ENCODE measurements at places on chromosomes 1 and 21. TPM values are rescaled to one million over a fixed set of nuclear protein-coding genes. Genes with fewer than 3 reads are reported as not detected.

DNA sequence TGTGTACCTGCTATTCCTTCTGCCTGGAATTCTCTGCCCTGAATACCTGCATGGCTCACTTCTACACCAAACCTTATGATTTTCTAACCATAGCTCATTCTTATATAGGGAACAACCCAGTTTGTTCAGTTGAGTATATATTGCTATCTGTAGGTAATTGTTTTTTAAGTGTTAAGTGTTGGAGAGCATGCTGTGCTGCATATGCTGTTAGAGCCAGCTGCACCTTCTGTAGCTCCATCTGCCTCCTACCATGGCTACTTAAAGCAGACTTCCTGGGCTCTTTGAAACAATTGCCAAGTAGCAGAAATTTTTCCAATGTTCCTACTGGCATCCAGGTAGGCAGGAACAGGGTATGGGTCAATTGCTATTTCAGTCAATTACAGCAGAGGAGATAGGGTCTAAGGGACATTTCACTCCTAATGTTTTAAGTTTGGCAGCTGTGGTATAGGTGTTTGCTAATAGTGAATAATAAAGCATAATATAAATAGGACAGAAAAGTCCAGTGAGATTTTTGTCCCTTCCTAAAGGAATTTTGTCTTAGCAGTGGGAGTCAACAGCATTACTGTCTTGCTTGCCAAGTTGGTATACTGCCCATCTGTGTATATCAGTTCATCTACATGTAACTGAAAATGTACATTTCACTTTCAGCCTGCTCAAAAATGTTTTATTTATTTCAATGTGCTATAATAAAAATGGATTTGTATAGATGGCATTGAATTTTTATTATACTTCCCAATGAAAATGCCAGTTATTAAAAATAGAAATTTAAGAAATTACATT lies 34.0 kb upstream of the C1orf115 start:
- DNase-seq = no peak

DNA sequence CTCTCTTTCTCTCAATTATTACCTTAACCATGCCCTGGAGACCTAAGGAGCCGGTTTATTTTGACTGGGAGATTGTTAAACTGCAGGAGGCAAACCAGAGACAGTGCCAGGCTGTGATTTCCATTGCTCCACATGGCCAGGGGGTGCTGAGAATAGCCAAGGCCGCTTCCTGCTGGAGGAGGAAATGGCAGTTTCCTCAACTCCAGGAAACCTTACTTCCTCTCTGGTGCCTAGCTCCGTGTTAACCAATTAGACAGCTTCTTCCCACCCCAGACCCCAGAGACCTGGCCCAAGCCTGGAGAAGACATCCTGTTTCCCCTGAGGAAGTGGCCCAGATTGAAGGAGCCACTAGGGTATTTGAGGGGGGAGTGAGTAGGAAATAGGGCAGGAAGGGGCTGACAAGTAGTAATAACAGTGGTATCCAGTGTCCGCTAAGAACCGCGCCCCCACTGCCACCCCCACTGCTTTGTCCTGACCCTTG lies 161.2 kb downstream of the PLPP3 start:
- DNase-seq = no peak

- DNase-seq = no peak
Measured at GRCh38 chr1:109719337-109719837, 7.3 kb downstream of the GSTM5 start.

The NRDC gene
- 109 TPM for total RNA-seq

The VANGL2 gene
- total RNA-seq = 3.2 TPM

All from Caco-2 (cell line).